ENCODE measurements at places on chromosomes 11 and 22. TPM values are rescaled to one million over a fixed set of nuclear protein-coding genes. Genes with fewer than 3 reads are reported as not detected.

DNA sequence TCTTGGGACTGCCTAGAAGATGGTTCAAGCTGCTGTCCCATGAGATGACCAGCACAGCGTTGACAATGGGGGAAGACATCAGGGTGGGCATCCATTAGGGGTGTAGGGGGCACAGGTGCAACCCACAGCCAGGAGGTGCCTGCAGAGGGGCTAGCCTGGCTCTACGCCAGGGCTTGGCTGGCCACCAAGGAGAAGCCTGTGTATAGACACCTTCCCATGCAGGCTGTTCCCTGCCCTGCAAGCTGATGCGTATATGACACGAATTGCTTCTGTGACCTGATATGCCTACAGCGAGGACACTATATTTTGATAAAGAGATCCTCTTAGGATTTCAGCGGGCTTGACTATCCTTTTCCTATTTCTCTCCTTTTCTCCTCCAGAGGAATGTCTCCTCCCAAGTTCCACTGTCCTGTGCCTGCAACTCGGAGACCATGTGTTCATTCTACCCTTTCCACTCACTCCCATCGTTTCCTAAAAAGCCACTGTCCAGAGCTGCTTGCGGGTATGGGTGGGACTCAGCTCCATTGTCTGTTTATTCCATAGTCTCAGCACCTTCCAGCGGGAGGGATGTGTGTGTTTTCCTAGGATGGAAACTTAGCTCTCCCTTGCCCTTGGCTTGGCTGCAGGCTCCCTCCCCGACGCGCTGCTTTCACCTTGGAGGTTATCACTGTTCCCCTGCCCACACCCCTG, 56.1 kb downstream of the ST14 start:
- DNase-seq: no peak

DNA sequence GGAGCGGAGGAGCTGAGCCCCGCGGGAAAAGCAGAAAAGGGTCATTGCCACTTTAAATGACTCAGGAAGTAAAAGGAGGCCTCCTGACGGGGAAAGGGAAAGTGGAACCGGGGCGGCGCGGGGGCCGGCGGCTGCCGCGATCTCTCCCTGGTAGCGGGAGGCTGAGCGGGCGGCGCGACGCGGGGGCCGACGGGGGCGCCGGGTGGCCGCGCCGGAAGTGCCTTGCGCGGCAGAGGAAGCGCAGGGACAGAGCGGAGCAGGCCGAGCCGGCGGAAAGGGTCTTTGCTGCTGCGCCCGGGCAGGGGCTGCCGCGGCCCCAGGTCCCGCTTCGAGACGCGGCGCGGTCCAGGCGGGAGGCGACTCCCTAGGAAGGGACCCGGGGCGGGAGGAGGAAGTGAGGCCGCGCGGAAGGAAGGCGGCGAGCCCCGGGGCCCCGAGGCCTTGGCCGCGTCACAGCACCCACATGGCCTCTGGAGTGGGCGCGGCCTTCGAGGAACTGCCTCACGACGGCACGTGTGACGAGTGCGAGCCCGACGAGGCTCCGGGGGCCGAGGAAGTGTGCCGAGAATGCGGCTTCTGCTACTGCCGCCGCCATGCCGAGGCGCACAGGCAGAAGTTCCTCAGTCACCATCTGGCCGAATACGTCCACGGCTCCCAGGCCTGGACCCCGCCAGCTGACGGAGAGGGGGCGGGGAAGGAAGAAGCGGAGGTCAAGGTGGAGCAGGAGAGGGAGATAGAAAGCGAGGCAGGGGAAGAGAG, at the start of gene TRIM44:
TSS of gene TRIM44 (plus strand) at position 127 of the 759 bp plus-strand sequence. CDS start at position 464, 337 bp downstream.
- peak; percentile 90 for DNase-seq

DNA sequence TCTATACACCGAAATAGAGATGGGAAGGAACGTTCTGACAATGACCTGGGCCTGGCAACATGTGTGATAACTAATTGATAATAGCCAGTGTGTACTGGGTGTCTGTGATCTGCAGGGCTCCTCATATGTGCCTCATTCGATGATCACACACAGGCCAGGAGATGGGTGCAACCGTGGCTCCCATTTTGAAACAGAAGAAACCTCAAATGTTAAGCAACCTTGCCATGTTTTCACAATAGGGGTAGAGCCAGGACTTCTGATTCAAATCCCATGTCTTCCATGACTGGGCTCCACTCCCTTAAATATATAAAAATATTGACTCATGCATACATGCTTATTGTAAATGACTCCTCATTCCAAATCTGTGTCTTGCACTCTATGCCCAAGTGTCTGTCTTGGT, 11.1 kb downstream of the APOL3 start:
- DNase-seq: no peak

GRCh38 chr22:27317096-27317495, 484.5 kb downstream of the MN1 start:
- DNase-seq: peak; percentile 47

DNA sequence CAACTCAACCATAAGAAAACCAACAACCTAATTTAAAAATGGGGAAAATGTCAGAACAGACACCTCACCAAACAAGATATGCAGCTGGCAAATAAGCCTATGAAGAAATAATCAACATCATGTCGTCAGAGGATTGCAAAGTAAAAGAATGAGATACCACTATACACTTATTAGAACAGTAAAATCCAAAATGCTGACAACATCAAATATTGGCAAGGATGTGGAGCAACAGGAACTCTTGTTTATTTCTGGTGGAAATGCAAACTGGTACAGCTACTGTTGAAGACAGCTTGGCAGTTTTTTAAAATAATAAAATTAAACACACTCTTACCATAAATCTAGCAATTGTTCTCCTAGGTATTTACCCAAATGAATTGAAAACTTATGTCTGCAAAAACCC, 140.7 kb upstream of the B3GAT1 start:
- no peak for DNase-seq

GRCh38 chr11:45051621-45052020, 94.8 kb upstream of the PRDM11 start:
- DNase-seq: no peak

The HDHD5 gene
- polyA plus RNA-seq: 39.8 TPM

DNA sequence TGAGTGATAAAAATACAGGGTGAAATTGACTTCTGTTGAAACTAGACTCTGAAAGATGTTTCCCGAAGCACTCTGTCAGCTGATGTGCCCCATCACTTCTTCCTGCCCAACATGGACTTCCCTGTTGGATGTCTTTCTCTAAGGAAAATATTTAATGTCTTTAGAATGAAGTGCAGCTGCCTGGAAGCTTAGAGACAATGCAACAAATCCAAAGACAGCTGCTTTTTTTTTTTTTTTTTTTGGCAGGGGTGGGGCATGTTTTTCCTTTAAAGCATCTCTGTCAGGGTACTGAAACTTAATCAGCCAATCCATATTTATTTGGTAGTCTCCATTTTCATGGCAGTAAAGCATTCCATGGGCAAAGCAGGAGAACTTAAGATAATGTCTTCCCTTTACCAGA, 5.9 kb downstream of the JAM3 start:
- DNase-seq: no peak

The C1QTNF4 gene
- polyA plus RNA-seq: 0.62 TPM

The CLDN25 gene
- not detected for polyA plus RNA-seq

- DNase-seq: no peak
Observed at GRCh38 chr11:72271980-72272379, 28.0 kb upstream of the PHOX2A start.

The POU2AF3 gene
- polyA plus RNA-seq: 4.9 TPM

The TRIM51 gene
- not detected for polyA plus RNA-seq

DNA sequence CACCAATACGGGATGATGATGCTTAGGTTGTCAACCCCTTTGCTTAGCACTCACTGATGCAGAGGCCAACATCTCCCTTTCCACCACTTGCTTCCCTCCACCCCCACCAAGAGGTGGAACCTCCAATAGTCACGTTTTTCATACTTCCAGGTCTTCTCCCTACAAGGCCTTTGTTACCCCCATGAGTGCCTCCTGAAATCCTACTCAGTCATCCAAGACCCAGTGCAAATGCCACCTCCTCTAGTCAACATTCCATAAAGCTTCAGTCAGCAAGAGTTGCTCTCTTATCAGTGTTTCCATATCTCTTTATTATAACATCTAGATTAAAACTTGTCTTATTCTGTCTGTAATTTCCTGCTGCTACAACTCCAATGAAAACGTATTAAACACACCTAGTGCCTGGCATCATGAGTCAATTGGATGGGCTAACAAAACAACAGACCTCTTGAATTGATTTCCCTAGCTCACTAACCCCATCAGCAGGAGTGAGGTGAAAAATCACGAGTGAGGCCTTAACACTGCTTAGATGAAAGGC, 370.7 kb upstream of the CCDC90B start:
- DNase-seq: no peak

DNA sequence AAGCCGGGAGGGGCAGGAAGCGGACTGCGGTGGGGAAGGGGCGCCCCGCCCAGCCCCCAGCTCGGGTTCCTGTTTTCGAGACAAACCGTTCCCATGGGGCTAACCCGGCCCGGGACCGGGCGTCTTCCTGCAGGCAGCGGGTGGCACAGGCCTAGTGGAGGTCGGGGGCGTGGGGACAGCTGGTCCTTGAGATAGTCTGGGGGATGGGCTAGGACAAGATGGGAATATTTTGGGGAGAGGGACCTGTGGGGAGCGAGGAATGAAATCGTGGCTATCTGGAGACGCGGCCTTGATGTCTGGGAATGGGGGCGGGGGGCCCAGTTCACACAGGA, 1.2 kb upstream of the RASGRP2 start:
- peak; percentile 97 for DNase-seq

The PGR gene
- 0.60 TPM for polyA plus RNA-seq

The LUZP2 gene
- polyA plus RNA-seq: not detected

DNA sequence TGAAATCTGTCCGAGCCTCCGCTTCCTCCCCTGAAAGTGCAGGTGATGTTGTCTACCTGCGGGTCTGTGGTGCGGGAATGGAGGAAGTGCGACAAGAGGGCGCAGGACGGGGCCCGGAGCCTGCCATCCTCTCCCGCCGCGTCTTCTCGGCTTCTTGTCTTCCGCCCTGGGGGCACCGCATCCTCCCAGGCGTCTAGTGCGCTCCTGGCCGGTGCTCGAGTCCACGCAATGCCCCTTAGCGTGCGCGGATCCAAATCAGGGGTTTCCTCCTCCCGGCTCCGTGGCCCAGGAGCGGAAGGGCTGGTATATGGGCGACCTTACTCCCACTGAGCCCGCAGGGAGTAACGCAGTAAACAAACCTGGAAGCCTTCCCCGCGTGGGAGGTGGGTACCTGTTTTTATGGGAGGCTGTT, 405 bp downstream of the SFI1 start:
- peak; percentile 82 for DNase-seq

DNA sequence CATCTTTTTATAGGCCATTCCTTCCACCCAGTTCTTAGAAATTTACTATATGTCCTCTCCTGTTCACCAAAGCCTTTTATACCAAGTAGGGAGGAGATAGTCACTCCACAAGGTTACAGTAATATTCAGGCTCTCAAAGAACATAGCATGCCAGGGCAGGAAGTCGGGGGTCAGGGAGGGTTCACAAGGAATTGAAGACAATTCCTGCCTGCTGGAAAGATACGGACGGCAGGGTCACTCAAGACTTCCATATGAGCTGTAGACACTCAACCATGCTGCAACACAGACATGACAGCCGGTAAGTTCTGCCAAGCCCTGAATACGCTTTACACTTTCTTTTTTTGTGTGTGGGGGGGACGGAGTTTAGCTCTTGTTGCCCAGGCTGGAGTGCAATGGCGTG, 700 bp downstream of the C22orf31 start:
- DNase-seq: no peak

- DNase-seq: no peak
Observed at GRCh38 chr22:24115247-24116207, 65.8 kb upstream of the SUSD2 start.

The CHRM1 gene
- 0.22 TPM for polyA plus RNA-seq

GRCh38 chr11:898540-899190, 11.9 kb downstream of the CHID1 start:
- DNase-seq: peak; percentile 46

- no peak for DNase-seq
Observed at GRCh38 chr11:11025087-11025486, 167.2 kb upstream of the ZBED5 start.

DNA sequence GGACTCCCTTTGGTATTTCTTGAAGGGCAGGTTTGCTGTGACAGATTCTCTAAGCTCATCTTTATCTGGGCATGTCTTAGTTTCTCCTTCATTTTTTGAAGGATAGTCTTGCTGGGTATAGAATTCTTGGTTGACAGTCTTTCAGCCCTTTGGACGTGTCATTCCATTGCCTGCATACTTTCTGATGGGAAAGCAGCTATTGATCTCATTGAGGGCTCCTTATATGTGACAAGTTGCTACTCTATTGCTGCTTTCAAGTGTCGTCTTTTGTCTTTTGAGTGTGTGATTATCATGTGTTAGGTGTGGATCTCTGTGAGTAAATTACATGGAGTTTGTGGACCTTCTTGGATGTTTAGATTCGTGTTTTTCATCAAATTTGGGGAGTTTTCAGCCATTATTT, 21.9 kb downstream of the IGHMBP2 start:
- peak; percentile 9 for DNase-seq

The KRTAP5-8 gene
- polyA plus RNA-seq: 1.8 TPM

DNA sequence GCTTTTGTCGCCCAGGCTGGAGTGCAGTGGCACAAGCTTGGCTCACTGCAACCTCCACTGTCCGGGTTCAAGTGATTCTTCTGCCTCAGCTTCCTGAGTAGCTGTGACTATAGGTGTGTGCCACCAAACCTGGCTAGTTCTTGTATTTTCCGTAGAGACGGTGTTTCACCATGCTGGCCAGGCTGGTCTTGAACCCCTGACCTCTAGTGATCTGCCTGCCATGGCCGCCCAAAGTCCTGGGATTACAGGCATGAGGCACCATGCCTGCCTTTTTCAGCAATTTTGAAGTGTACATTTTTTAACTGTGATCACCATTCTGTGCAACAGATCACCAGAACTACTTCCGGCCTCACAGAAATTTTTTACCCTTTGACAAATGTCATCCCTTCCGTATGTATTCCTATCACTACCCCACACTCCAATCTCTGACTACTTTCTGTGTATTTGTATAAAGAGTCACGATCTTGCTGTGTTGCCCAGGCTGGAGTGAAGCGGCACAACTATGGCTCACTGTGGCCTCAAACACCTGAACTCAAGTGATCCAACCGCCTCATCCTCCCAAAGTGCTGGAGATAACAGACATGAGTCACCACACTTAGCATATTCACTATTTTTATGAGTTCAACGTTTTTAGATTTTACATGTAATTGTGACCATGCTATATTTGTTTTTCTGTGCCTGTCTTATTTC, 44.0 kb downstream of the XKR3 start:
- DNase-seq: no peak

The MYO7A gene
- 6.1 TPM for polyA plus RNA-seq

DNA sequence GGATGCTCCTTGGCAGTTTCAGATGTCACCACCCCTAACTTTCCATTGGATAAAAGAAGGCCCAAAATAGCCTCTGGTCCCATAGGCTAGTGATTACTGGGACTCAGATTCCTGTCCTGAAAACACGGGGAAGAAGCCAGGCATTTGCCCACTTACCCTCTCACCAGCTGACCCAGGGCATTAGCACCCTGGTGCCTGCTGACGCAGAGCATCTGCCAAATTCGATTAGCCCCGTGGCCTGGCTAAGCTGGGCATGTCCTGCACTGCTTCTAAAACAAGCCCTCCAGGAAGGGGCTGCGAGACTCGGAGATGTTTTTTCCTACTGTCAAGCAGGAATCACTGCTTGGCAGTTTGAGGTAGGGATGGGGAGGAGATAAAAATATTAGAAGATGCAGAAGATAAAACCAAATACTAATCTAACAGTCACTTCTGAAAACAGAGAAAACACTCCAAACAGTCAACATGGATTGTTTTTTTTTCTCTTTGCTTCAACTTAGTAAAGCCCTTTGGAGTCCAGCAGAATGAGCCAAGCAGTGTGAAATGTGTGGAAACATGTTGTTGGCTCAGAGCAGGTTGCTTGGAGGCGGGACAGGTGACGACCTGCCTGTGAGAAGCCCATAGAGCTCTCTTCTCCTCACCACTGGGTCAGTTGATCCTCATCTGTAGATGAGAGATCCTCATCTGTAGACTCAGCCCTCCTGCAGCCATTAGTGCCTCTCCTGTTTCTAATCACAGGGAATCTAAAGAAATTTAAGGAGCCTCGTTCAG, 54.0 kb downstream of the BDNF start:
- no peak for DNase-seq
